ENCODE measurements at places on chromosomes 6 and 20. TPM values are rescaled to one million over a fixed set of nuclear protein-coding genes. Genes with fewer than 3 reads are reported as not detected.

DNA sequence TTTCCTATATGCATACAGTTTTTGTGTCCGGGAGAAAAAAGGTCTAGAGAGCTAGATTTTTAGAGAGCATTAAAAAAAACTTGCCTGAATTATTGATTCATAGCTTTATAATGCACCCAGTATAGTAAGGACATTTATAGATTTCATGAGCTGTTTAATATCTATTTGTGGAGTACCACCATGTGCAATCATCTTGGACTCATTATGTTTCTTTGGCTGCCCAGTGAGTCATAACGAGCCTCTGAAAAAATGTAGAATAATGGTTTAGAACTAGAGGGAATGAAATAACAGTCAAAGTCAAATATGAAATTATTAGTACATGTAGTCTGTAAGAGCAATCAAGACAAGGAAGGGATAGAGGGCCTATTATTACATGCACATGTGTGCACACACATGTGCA, 350.0 kb downstream of the CD83 start:
- DNase-seq, result no peak

- DNase-seq, result peak; percentile 24
These were observed 62.1 kb upstream of the APCDD1L start for GRCh38 chr20:58577139-58577806.

- no peak for DNase-seq
These were observed 90.5 kb upstream of the PDE10A start for GRCh38 chr6:165753506-165753905.

- no peak for DNase-seq
These were observed 64.1 kb upstream of the DDR1 start for GRCh38 chr6:30820193-30820592.

GRCh38 chr6:89251170-89251569, 34.0 kb upstream of the GABRR1 start:
- DNase-seq, result no peak

DNA sequence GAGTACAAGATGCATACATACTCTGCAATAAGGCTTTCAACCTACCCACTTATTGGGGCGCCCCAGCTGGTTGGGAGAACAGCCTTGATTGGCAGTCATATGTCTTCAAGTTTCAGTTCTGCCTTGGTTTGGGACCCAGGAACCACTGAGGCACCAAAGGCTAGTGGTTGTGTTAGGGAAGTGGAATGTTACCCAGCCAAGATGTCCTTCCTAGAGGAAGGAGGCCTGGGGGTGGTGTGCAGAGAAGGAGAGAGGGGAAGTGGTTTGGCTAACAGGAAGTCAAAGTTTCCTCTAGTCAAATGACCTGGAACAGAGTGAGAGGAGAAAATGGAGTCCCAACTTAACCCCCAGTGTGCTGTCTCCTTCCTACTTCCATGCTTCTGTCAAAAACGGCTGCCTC, 59.4 kb downstream of the CD164 start:
- DNase-seq, result no peak

GRCh38 chr6:19605624-19606023, 231.5 kb upstream of the ID4 start:
- DNase-seq, result no peak

GRCh38 chr6:106702451-106703110, 73.2 kb downstream of the QRSL1 start:
- DNase-seq, result no peak

SYTL3 gene
- 13.2 TPM for total RNA-seq

PTCHD4 gene
- 0.33 TPM for total RNA-seq
